NCI-H1694 treated with DMSO at 0.1 percent for 48 hours (cell line): ENCODE measurements at places on chromosomes 16 and 17.

DNA sequence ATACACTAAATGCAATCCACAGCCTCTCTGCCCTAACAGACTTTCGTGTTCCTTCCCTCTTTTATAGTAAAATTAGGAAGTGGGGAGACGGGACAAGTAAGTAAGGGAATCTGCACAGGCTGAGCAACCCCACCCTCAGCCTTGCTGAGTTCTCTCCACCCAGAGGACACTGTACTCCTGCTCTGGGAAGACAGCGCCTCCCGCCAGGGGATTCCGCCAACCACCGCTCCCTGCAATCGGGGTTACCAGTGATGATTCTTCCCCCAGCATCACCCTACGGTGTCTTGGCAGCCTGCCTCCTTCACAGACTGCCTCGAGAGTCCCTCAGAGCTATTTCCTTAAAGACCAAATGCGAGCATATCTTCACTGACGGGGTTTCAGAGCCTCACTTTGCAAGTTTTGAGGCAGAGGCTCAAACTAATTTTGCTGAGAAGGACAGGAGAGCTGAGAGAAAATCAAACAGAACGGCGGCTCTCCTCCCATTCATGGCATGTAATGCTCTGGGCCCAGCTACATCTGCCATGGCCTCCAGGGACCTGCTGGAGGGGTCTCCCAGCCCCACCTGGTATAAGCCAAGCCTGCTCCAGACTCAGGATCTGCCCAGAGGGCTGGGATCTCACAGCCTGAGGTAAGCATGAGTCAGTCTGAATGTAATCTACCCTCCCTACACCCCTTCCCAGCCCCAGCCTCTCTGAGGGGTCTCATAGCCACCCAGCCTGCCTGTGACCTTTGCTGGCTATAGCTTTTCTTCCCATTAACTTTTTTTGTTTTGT, 22.7 kb upstream of the ASGR2 start:
- DNase-seq: no peak

GRCh38 chr16:22417019-22417418, 42.6 kb upstream of the CDR2 start:
- no peak for DNase-seq

DNA sequence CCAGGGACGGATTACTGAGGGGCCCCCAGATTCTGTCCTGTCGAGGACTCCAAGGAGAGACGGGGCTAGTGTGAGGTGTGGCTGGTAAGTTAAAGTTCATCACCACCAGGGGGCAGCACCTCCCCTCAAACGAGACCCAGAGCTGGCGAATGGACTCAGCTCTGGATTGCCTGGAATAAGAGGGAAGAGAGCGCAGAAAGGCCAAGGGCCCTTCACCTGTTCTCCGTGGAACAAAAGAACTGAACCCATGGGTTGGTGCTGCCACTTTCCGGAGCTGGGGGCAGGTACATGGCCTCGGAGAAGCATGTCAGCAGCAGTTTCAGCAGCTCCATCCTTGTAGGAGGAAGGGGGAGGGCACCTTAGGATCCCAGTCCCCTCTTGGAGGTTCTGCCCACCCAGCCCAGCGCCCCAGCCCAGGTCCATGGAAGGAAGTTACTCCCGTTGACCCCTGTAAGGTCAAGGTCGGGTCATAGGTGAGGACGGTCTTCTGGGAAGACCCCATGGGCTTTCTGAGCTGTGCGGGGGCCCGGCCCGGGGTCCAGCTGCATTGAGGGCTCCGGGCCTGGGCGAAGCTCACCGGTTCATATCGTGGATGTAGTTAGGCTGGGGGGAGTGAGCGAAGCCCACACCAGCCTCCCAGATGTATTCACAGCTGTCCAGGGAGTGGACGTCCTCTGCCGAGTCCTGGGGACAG, 10.8 kb downstream of the HID1 start:
- DNase-seq: peak; percentile 76

- DNase-seq: no peak
Observed at GRCh38 chr17:32100971-32101631, 41.2 kb upstream of the RHOT1 start.

DNA sequence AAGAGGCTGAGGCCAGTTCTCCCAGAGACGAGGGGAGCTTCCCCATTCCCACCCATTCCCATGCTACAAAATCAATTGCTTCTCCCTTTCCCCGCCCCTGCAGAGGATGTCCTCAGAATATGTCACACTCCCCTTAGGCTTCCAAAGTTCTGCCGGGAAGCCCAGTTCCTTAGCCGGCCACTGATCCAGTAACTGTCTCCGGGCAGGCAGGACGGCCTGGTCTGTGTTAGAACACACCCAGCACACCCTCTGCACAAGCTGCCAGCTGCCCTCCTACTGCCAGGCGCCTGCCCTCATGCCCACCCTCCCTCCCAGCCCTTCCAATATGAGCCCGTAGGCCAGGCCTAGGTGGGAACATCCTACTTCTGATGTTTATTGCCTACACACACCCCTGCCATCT, 31.1 kb downstream of the SGSM2 start:
- DNase-seq: peak; percentile 68

GRCh38 chr16:52861614-52862022, 191.1 kb downstream of the CHD9NB start:
- peak; percentile 73 for DNase-seq

DNA sequence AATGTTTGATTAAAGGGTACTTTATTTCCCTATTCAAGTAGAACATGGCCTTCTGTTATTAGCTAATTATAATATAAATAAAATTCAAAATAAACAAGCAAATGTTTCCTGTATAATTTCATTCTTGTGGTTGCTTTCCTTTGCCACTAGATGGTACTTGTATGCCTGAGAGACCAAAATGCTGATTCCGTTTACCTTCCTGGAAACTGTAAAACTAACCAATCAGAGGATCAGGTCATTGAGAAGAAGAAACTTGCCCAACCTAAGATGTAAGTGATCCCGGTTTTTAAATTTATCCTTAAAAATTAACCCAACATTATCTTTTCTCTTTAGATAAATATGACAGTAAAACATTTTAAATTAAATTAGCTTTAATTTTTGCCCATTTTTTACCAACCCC, 8.1 kb upstream of the ABCA5 start:
- DNase-seq: peak; percentile 24

GRCh38 chr17:80364091-80364691, 50.8 kb upstream of the ENDOV start:
- DNase-seq: peak; percentile 10
